ENCODE measurements at places on chromosomes 3 and 15.

GRCh38 chr3:130900959-130901358 is 7.1 kb downstream of the ATP2C1 start:
- DNase-seq: no peak

DNA sequence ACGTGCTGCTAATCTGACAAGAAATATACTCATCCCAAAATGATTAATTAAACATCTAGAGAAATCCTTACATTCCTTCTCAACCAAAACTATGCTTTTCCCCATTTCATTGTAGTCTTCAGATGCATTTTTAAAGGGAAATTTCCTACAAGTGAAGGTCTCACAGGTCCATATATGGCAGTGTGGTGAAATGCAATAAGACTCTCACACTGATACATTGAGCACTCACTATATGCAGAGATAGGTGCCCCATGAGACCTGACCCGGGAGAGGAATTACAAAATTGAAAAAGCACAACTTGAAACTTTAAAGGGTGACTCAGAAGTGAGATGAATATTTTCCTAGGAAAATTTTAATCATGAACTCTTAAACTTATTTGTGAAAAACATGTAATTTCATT is 629.2 kb upstream of the NAALADL2 start:
- no peak for DNase-seq

GRCh38 chr3:12369598-12369997 is 80.7 kb downstream of the PPARG start:
- DNase-seq: no peak

GRCh38 chr3:152229692-152230091 is 39.0 kb upstream of the MBNL1 start:
- DNase-seq: no peak

GRCh38 chr15:30984542-30984941 is 6.9 kb downstream of the MTMR10 start:
- DNase-seq: no peak

- no peak for DNase-seq
Observed at GRCh38 chr3:62178739-62179600, 194.4 kb downstream of the FEZF2 start.

DNA sequence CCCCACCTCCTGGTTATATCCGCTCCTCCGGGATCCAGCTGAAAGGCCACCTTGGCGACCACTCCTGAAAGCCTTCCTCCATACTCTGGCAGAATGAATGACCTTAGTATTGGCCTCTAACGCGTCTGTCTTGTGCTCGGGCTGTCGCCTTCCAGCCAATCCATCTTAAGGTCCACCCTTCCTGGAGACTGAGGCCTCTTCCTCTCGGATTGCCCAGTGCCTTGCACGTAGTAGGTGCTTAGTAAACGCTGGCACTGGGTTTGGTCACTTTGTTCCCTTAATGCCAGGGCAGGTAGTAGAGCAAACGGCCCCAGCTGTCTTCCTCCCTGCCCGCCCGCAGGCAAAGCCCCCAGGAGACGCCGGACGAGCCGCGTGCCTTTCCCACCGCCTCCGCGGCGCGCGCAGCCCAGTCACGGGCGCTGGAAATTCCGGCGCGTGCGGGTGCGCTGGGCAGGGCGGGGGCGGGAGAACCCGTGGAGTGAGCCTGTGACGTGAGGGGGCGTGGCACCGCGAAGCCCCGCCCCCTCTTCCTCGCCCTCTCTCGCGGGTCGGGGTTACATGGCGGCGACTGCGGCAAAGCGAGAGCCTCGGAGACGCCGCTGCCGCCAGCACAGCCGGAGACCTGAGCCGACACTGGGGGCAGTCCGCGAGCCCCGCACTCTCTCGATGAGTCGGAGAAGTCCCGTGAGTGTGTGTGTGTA is at the start of gene MAPK6:
TSS of gene MAPK6 (plus strand) at position 527 of the 701 bp plus-strand sequence. CDS start 27,242 bp downstream, outside the sequence.
- peak; percentile 94 for DNase-seq

- DNase-seq: no peak
Observed at GRCh38 chr3:9715764-9716437, 12.3 kb downstream of the CPNE9 start.

DNA sequence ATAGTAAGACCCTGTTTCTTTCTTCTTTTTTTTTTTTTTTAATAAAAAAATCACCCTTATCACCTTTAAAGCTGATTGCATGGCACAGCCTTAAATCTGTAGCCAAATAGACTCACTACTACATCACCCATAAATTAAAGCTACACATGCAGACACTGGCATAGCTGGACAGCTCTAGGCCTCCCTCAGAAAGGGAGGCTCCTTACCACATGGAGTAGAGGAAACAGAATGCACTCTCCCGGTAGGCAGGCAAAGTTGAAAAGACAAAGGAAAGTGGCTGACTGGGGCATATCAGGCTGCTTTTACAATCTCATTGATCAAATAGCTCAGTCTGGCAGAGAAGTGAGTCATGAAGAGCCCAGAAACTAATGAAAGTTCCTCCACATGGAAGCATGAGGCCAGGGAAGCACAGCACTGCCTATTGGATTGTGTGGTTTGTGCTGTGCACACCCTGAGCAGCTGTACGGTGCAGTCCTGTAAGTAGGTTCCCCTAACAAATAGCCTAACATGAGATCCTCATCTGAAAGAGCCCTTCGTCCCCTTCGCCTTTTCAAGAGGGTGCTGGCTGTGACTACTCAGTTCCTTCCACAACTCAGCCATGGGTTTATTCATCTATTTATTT is 32.7 kb upstream of the FAM98B start:
- DNase-seq: no peak

DNA sequence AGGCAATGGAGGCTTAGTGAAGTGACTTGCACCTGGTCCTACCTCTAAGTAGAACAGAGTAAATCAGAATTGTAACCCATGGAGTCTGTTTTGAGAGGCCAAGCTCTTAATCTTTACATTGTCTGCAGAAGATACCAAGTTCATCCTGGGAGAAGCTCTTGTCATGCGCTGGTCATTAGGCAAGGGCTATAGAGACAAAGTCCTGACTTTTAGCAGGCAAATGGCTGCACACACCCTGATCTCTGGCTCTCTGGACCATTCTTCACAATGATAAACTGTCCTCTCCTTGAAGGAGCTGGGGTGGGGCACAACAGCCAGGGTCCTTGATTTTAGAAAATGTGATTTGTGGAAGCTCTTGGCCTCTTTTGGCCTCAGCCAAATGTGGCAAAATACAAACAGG is 65.4 kb downstream of the MCTP2 start:
- DNase-seq: no peak

DNA sequence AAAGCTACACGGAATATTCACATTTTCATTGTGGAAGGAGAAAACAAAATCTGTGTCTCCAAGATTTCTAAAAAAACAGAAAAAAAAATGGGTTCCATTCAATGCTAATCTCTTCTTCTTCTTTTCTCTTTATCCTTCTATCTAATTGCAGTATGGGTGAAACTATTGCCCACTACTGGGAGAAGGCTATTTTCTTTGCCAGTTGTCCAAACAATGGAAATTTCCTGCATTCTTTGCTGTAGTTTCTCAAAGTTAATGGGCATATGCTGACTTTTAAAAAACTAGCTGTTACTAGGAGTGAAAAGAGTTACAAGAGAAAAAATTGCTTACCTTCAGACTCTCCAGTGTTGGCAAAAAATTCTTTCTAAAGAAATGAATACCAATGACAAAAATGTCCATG is 179.3 kb upstream of the ANKRD28 start:
- DNase-seq: no peak

DNA sequence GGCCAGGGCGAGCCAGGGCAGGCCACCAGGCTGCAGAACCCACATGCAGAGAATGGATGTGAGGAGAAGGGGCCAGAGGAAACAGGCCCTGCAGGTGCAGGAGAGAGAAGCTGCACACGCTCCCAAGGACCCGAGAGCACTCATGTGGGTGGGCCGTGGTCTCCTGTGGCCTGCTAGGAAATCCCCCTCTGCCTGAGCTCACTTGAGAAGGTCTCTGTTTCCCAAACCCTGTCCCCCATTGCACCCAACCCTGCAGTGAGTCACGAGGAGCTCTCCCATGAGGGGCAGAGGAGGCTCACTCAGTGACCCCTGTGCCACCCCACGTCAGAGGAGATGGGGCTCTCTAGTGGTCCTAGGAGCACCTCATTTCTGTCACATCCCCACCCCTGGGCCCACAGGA is 111.1 kb downstream of the KLF13 start:
- peak; percentile 38 for DNase-seq

DNA sequence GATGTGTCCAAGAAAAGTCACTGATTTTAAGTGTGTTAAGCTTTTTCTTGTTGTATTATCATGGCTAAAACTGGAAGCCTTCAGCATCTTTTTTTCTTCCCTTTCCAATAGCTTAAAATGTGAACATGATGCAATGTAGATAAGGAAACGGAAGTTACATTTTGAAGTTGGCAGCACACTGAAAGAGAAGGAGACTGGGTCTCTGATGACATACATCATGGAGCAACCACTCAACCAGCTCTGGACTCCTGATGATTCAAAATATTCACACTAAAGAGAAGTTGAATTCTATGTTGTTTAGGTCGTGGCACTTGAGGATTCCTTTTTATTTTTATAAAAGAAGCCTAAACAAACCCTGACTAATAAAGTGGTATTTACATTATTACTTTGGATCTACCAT is 488.3 kb upstream of the ALCAM start:
- DNase-seq: no peak

GRCh38 chr3:120506828-120507774 is 56.3 kb upstream of the FSTL1 start:
- DNase-seq: no peak

- no peak for DNase-seq
Observed at GRCh38 chr3:79366414-79366813, 401.4 kb downstream of the ROBO1 start.

- no peak for DNase-seq
Observed at GRCh38 chr15:63833021-63833696, 589 bp downstream of the HERC1 start.

- no peak for DNase-seq
Observed at GRCh38 chr15:47300596-47300995, 416.7 kb upstream of the SEMA6D start.

DNA sequence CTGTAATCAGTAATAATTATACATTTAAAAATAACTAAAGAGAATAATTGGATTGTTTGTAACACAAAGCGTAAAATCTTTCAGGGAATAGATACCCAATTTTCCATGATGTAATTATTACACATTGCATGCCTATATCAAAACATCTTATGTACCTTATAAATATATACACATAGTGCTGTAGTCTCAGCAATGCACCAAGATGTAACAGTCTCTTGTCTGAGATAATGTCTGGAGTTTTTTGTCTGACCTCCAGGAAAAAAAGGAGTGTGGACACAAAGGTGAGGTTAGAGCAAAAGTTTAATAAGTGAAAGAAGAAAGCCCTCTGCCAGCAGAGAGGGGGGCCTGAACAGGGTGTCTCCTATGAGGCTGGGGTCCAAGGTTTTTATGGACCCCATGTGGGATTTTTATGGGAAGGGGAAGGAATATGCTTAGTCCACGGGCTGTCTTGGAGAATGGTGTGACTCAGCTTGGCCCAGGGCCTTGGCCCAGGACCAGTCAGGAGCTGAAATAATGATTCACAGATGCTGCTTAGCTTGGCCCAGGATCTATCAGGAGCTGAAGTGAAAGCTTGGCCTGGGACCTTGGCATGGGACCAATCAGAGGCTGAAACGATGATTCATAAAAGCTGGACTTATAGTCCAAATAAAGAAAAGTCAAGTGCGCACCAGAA is 545.0 kb downstream of the ZPLD1 start:
- no peak for DNase-seq

DNA sequence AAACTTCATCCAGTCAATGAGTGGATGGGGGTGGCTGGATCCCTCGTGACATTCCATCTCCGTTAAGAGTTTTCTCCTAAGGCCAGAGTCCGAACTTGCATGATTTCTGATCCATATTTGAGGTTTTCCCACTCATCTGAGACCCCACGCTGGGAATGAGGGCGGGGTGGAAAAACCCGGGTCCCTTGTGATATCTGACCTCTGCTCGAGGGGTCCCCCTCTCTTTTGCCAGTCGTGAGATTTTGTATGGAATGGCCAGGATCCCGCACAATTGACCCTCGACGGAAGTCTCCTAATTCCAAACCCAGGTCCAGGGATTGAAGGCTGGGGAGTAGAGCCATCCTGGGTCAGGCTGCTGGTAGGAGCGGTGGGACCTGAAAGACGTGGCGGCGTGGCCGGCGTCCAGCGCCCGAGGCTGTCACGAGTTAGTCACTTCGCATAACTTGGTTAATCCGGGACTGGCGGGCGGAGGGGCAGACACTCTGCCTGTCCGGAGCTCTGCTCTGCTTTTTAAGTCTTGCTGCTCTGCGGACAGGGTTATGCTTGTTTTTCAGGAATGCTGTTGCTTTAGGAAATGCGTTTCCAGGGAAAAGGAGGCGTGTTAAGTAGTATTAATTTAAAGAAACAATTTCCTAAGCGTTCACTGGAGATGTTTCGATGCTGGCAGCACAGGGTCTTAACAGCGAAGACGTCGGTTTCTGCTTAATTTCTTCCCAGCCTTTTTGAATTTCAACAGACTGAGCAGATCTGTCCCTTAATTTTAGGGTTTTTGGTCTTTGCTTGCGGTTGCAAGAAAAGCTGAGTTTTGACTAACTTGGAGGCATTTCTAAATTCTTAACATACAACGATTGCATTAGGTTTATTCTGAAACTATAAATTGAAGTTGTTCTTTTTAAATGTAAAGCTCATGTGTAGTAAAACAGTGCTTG is 69.7 kb upstream of the LRRFIP2 start:
- no peak for DNase-seq

- no peak for DNase-seq
Observed at GRCh38 chr3:9817436-9817835, 7.4 kb downstream of the TTLL3 start.

DNA sequence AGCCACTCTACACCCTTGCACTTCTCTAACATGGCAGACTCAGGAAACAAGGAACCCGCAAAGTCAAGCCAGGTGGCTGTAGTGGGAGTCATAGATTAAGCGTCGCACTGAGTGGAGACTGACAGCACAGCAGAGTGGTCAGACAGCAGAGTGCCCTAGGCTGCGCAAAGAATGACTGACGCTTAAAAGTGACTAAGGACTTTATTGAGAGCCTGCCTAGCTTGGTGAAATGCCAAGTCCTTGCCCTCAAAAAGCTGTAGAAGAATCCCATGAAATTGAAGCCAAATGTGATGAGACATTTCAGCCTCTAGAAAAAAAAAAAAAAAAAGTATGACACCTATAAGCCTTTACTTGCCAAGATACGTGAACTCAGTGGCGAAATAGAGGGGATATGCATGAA is 30.2 kb downstream of the NCEH1 start:
- no peak for DNase-seq

GRCh38 chr15:32053719-32054118 is 23.4 kb downstream of the CHRNA7 start:
- DNase-seq: no peak

DNA sequence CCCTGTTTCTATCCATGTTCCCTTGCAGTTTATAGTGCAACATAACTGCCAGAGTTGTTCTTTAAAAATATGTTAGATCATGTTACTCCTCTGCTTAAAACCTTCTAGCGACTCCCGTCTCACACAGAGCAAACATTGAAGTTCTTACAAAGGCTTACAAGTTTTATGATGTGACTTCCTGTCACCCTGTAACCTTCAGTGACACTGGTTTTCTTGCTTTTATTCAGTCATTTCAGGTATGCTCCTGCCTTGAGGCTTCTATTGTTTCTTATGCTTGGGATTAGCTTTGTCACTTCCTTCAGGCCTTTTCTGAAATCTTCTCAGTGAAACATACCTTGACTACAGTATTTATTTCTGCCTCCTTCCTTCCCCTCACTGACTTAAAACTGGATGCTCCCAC is 252.1 kb downstream of the DOCK3 start:
- DNase-seq: no peak

All from stimulated activated CD4-positive, alpha-beta T cell treated with anti-CD3 and anti-CD28 coated beads, Interleukin-2, amount 100 ng/mL, for 4 hours (primary cell).